HepG2 (cell line): ENCODE measurements at places on chromosomes 5 and 9. TPM values are rescaled to one million over a fixed set of nuclear protein-coding genes. Genes with fewer than 3 reads are reported as not detected.
A peak's percentile ranks its signal among the peaks of the same experiment; 100 is the strongest.

DNA sequence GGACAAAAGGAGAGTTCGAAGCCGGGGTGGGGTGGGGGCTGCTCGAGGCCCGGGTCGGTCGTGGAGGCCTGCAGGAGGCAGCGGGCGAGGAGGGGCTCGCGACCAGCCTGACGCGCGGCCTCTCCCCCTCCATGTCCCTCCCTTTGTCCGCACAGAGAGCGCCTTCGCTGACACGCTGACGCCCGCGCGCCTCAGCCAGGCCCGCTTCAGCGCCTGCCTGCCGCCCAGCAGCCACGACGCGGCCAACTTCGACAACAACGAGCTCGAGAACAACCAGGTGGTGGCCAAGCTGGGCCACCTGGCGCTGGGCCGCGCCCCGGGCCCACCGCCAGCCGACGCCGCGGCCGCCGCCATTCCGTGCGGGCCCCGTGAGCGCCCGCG lies 42.2 kb downstream of the NEURL1B start:
- H3K27ac ChIP-seq, result no peak overlapping the region
- no peaks in the 10 kb centered on the region for H3K36me3 ChIP-seq
- H3K4me1 ChIP-seq, result peaks cover 13% of the 10 kb centered on the region
- no peaks in the 10 kb centered on the region for H3K27me3 ChIP-seq
- DNase-seq, result no peak

DNA sequence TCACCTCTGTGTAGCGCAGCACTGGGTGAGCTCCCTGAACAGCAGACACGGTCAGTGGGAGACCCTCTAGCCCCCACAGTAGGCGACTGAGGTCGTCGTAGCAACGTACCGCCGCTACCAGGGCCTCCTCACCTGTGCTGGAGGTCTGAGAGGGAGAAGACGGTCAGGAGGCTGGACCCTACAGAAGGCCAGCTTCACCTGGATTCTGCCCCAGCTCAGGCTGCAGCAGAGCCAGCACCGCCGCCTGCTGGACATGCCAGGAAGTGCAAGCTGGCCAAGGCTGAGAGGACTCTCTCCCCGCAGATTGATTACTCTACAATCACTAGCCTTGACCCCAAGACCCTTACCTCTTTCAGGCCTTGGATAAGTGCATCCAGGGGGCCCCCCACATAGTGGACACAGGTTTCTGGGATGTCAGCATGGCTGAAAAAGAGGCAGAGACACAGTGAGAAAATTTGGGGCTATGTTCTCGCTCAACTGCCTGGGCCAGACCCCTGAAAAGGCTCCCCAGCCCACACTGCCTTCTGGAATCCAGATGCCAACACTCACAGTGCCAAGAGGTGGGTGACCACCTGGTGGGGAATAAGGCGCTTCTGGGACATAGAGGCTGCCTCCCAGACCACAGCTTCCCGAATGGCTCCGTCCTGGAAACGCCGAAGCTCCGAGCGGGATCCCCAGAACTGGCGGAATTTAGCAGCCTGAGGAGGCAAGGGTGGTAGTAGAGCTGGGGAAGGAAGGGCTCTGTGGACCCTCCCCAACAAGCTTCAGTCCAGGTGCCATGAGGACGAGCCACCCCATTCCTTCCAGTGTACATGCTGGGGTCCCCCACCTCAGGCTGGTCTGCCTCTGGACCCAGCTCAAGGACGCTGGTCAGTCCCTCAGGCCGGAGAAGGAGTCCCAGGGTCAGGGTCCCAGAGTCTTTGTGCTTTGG lies 6.9 kb downstream of the NOL6 start:
- peaks cover 88% of the 10 kb centered on the region for H3K36me3 ChIP-seq
- H3K27ac ChIP-seq, result no peak overlapping the region
- peaks cover 13% of the 10 kb centered on the region for H3K4me1 ChIP-seq
- peak; percentile 19 for DNase-seq
- H3K27me3 ChIP-seq, result no peaks in the 10 kb centered on the region

DNA sequence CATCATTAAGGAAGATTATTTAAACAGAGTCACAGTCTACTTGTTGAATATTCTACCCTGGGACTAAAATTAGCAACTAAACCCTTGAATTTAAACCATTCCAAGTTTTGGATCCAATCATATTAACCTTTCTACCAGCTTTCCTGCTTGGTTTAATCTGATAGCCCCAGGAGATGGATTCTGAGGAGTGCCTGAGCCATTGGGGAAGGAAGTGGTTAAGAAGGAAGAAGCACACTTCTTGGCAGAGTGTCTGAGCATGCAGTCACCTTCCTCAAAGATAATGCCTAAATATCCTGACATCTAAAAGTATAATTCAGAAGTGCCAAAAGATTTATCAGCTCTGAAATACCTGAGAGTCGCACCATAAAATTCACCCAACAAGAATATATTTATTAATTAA lies 74.1 kb upstream of the SNCAIP start:
- H3K27me3 ChIP-seq, result no peaks in the 10 kb centered on the region
- no peaks in the 10 kb centered on the region for H3K36me3 ChIP-seq
- no peak overlapping the region for H3K27ac ChIP-seq
- no peak overlapping the region for H3K4me3 ChIP-seq
- no peaks in the 10 kb centered on the region for H3K4me1 ChIP-seq
- DNase-seq, result no peak

The PCDHGA11 gene
- total RNA-seq, result 0.24 TPM in 1 of 2 replicates, not detected in the other

DNA sequence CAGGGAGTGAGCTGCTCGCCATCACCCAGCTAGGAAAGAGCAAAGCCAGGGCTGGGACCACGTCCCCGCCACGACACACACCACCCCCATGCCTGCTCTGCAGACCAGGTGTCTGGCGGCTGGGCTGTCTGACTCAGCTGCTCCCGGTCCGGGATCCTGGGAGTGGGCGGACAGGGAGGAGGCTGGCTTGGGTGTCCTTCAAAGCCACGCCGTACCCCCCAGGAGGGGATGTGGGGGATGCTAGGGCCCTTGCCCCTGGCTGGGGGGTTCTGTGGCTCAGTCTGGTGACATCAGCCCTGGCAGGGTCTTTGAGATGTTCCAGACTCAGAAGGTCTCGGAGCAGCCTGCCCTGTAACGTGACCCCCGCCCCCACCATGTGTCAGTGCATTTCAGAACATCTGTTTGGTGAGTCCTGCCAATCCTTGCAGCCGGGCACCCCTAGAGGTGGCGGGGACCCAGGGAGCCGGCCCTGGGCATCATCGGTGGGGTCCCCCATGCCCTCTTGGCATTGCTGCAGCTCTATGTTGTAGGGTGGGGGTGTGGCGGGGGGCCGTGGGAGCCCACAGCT lies 62.3 kb downstream of the HMCN2 start:
- H3K27ac ChIP-seq, result no peak overlapping the region
- no peak for DNase-seq
- H3K36me3 ChIP-seq, result no peaks in the 10 kb centered on the region

DNA sequence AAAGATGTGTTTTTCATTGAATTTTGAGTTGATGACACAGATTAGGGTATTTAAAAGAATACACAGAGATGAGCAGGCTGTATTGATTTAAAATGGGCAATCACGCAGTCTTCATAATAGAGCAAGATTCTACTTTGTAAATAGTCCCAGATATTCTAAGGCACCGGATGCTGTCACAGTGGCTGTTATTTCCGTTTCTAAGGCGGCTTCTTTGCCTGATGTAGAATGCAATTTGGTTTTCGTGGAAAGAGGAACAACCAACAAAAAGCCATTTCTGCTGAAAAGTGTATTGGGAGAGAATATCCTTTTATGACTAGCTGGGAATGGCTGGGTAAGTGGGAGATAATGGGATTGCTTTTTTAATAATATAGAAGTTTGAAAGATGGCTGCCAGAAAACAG lies 17.5 kb downstream of the PRKACG start:
- H3K27me3 ChIP-seq, result no peaks in the 10 kb centered on the region
- no peak overlapping the region for H3K27ac ChIP-seq
- H3K4me1 ChIP-seq, result peaks cover 7% of the 10 kb centered on the region; the same call in 1 of the 2 replicates
- H3K4me3 ChIP-seq, result no peak overlapping the region
- no peak for DNase-seq
- peaks cover 11% of the 10 kb centered on the region; the same call in 2 of the 3 replicates for H3K36me3 ChIP-seq

- H3K36me3 ChIP-seq, result no peaks in the 10 kb centered on the region
- H3K4me3 ChIP-seq, result no peak overlapping the region
- H3K4me1 ChIP-seq, result no peaks in the 10 kb centered on the region
- no peak for DNase-seq
- peaks cover 11% of the 10 kb centered on the region; the same call in 1 of the 3 replicates for H3K27me3 ChIP-seq
Observed at GRCh38 chr9:94014920-94015319, 59.8 kb upstream of the BARX1 start.

GRCh38 chr9:120480707-120481106 lies 99.3 kb downstream of the CDK5RAP2 start:
- DNase-seq, result no peak
- H3K36me3 ChIP-seq, result peaks cover 74% of the 10 kb centered on the region
- no peaks in the 10 kb centered on the region for H3K27me3 ChIP-seq
- H3K27ac ChIP-seq, result no peak overlapping the region

DNA sequence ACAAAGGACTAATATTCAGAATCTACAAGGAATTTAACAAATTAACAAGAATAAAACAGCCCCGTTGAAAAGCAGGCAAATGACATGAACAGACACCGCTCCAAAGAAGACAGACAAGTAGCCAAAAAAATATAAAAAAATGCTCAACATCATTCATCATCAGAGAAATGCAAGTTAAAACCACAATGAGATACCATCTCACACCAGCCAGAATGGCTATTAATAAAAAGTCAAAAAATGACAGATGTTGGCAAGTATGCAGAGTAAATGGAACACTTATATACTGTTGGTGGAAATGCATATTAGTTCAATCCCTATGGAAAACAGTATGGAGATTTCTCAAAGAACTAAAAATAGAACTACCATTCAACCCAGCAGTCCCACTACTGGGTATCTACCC lies 302.7 kb upstream of the RGMB start:
- no peak for DNase-seq
- H3K27ac ChIP-seq, result no peak overlapping the region
- no peaks in the 10 kb centered on the region for H3K36me3 ChIP-seq
- no peaks in the 10 kb centered on the region for H3K27me3 ChIP-seq
- no peak overlapping the region for H3K4me3 ChIP-seq
- H3K4me1 ChIP-seq, result no peaks in the 10 kb centered on the region

GRCh38 chr9:114779352-114779845 lies 26.4 kb downstream of the TNFSF15 start:
- no peaks in the 10 kb centered on the region for H3K4me1 ChIP-seq
- H3K4me3 ChIP-seq, result no peak overlapping the region
- no peak for DNase-seq
- H3K27me3 ChIP-seq, result no peaks in the 10 kb centered on the region; the same call in 2 of the 3 replicates
- no peak overlapping the region for H3K27ac ChIP-seq
- no peaks in the 10 kb centered on the region for H3K36me3 ChIP-seq

The KCNIP1 gene
- total RNA-seq, result not detected in 2 replicates

The CYLC2 gene
- total RNA-seq, result not detected in 2 replicates

DNA sequence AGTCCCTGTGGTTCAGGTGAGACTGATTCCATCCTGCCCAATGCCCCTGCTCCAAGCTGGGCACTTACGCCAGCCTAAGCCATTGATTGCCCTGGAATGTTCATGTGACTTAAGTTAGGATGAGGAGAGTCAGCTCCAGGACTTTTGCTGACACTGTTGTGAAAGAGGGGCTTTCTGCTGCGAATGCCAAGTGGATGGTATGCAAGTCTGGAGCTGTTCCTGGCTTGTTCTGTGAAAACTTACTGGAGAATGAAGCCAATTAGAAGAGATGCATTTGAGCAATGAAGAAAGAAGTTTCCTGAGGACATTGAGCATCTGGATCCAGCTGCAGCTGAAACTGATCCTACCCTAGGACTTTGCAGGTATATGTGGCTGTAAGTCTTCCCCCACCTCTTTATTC lies 61.2 kb upstream of the ZFR start:
- DNase-seq, result no peak
- H3K4me3 ChIP-seq, result no peak overlapping the region
- H3K4me1 ChIP-seq, result peaks cover 32% of the 10 kb centered on the region
- 0 out of 2 replicates have a peak, but pooled peaks cover 1% of the 10 kb centered on the region for H3K27me3 ChIP-seq
- no peak overlapping the region for H3K27ac ChIP-seq
- H3K36me3 ChIP-seq, result no peaks in the 10 kb centered on the region

GRCh38 chr5:112779531-112779930 lies 41.8 kb downstream of the APC start:
- H3K36me3 ChIP-seq, result no peaks in the 10 kb centered on the region
- no peak for DNase-seq
- H3K27ac ChIP-seq, result no peak overlapping the region
- H3K4me3 ChIP-seq, result no peak overlapping the region
- H3K27me3 ChIP-seq, result no peaks in the 10 kb centered on the region

GRCh38 chr5:81533629-81534405 lies 139.9 kb upstream of the ACOT12 start:
- H3K36me3 ChIP-seq, result no peaks in the 10 kb centered on the region
- H3K4me3 ChIP-seq, result no peak overlapping the region
- no peaks in the 10 kb centered on the region for H3K27me3 ChIP-seq

GRCh38 chr5:156556666-156557406 lies 229.9 kb downstream of the SGCD start:
- H3K27me3 ChIP-seq, result no peaks in the 10 kb centered on the region
- no peaks in the 10 kb centered on the region for H3K4me1 ChIP-seq
- no peaks in the 10 kb centered on the region for H3K36me3 ChIP-seq

The MAST4 gene
- total RNA-seq, result 3.7 and 4.4 TPM in 2 replicates

DNA sequence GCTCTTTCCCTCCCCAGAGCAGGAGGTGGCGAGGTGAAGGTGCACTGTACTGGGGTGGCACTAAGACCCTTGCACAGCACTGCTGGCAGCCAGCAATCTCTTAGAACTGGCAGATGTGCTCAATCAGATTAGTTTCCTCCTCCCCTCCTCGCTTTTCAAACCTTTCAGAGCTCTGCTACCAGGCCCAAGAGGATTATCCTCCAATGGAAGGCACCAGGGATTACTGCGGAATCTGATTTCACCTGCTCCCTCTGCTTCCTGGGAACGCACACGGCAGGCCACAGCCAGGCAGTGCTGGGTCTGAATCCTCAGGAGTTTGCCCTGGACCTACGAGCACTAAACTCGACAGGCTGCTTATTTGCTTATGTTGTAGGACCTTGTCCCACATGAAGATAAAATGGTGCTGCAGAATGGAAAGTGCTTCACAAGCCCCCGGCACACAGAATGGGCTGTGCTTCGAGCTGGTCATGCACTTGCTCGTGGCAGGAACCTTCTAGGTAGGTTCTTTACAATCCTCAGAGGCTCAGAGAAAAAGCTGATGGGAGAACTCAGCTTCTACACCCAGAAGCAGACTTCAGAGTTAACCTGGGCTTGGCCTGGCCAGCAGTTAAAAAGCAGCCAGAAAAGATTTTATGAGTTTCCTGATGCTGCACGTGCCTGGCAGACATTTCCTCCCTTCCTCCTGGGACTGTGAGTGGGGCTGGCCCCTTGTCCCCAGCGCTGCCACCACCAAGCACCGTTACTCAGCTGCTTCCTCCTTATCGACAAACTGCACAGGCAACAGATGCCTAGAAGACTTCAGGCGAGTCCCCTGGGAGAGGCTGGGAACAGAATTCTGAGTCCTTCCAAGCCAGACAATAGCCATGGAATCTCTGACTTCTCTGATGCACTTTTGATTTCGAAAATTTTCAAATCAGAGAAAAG lies 33.1 kb downstream of the FABP6 start:
- no peaks in the 10 kb centered on the region for H3K27me3 ChIP-seq
- no peak overlapping the region for H3K27ac ChIP-seq
- H3K4me1 ChIP-seq, result peaks cover 48% of the 10 kb centered on the region
- H3K4me3 ChIP-seq, result no peak overlapping the region
- DNase-seq, result peak; percentile 18
- no peaks in the 10 kb centered on the region for H3K36me3 ChIP-seq

- no peak overlapping the region for H3K4me3 ChIP-seq
- no peaks in the 10 kb centered on the region for H3K27me3 ChIP-seq
- H3K4me1 ChIP-seq, result peaks cover 6% of the 10 kb centered on the region; the same call in 1 of the 2 replicates
- no peak for DNase-seq
- H3K27ac ChIP-seq, result no peak overlapping the region
Observed at GRCh38 chr9:111843971-111844370, 49.2 kb upstream of the SHOC1 start.

GRCh38 chr5:73999297-73999696 lies 373.3 kb downstream of the ARHGEF28 start:
- no peaks in the 10 kb centered on the region for H3K27me3 ChIP-seq
- no peak for DNase-seq
- H3K27ac ChIP-seq, result no peak overlapping the region
- H3K36me3 ChIP-seq, result no peaks in the 10 kb centered on the region
